ENCODE measurements at places on chromosomes 12 and 14.

GRCh38 chr14:88026890-88027289 lies 22.0 kb downstream of the GPR65 start:
- no peak for DNase-seq

GRCh38 chr12:12627308-12627827 lies 15.7 kb downstream of the CREBL2 start:
- no peak for DNase-seq

DNA sequence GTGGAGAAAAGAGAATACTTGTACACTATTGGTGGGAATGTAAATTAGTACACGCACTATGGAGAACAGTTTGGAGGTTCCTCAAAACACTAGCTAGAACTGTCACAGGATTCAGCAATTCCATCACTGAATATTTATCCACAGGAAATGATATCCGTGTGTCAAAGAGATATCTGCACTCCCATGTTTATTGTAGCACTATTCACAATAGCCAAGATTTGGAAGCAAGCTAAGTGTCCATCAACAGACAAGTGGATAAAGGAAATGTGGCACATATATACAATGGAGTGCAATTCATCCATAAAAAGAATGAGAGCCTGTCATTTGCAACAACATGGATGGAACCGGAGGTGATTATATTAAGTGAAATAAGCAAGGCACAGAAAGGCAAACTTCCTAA lies 428.5 kb downstream of the CCDC91 start:
- no peak for DNase-seq

- DNase-seq: no peak
These were observed 46.1 kb downstream of the CPM start for GRCh38 chr12:68886636-68887572.

DNA sequence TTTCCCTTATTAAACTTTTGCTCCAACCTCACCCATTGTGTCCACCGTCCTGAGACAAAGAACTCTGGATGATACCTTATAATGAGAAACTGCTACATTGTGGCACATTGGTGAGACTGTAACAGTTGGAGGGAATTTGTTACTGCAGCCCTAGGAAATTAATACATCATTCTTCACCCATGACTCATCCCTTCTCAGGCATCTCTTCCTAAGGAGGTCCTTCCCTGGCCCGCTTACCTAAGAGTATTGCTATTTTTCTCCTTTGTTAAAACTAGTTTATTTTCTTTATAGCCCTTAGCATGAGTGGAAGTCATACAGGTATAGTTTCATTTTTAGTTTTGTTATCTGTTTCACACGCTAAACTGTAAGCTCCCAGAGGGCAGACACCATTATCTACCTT lies 87.1 kb downstream of the TMEM260 start:
- DNase-seq: no peak

- DNase-seq: no peak
These were observed 199.3 kb upstream of the PPFIA2 start for GRCh38 chr12:81958406-81958805.

DNA sequence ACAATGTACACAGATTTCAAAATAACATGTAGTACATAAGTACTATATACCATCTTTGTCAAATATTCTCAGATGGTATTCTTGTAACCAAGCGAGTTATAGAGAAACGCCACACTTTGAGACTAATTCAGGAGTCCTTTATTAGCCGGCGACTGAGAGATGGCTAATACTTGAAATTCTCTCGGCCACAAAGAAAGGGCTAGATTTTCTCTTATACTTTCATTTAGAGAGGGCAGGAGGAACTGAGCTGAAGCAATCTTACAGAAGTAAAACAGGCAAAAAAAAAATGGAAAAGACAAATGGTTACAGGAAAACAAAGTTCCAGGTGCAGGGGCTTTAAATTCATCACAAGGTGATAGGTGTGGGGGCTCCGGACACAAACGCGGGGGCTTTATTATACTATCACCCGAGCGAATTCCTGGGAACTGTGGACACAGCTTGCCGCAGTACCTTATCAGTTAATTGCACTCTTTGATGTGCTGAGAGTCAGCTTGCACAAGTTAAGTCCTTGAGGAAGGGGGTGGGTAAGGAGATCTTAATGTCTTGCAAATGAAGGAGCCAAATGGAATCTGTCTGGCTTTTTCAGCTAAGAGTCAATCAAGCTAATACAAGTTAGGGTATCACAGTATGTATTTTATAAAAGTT lies 382.3 kb downstream of the KCNH5 start:
- DNase-seq: no peak

DNA sequence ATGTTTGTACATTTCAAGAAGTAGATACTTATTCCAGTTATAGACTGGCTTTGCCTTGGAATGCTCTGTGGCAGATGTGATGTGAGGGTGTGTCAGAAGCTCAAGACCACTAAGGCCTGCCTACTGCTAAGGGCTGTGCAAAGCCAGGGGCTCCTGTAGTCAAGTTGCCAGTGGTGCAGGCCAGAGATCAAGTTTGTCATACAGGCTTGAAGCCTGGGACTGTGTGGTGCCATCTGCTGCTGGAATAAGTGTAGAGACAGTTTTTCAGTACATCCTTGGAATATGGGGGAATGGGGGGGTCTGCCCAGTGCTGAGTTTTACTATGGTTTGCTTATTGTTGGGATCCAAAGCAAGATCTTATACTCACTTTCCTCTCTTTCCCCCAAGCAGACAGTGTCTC lies 649.9 kb upstream of the FOXG1 start:
- no peak for DNase-seq

- no peak for DNase-seq
These were observed 50.9 kb downstream of the MVK start for GRCh38 chr12:109624467-109624866.

GRCh38 chr14:101007004-101007614 lies 103.6 kb upstream of the RTL1 start:
- no peak for DNase-seq

DNA sequence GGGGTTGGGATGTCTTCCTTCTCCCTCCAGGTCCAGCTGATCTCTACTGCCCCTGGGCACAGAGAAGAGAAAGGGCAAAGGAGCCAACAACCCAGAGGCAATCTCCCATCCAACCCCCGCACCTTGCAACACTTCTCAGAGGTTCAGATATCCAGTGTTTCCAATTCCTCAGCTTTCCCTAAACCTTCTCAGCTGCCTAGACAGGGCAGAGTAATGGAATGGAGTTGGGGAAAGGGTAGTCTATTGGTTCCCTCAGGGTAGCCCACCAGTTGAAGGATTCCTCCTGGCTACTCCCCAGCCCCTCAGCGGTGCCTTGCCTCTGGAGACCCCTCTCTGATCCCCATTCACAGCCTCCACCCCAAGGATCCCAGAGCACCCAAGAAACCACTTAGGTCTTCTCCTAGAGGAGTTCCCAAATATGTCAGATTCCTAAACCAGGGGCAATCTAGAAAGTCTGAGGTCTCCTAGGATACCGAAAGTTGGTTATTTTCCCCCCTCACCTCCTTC lies 537 bp downstream of the NFE2 start:
- no peak for DNase-seq

DNA sequence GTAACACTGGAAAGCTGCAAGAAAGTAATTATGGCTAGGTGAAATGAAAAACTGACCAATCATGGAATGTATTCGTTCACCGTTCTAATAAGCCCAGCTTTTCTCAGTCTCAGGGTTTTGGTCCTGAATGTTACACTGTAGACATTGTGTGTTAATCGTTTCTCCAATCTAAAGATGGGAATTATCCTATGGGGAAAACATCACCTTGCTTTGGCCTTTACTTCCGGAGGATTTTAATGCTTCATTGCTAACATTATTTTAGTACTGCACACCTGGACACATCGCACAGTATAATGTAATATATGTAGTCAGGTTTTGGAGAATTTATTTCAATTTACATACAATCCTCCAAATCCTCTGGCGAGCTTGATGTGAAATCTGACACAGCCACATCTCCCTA lies 1.2 kb upstream of the TRHDE start:
- no peak for DNase-seq

GRCh38 chr12:124759841-124760503 lies 103.7 kb downstream of the SCARB1 start:
- DNase-seq: no peak
